ENCODE measurements at places on chromosomes 12 and 14.

- DNase-seq = peak; percentile 15
Measured at GRCh38 chr12:109264095-109264942, 44.8 kb downstream of the FOXN4 start.

- DNase-seq = peak; percentile 51
Measured at GRCh38 chr12:68932961-68933893, at the start of gene CPM. CPM (minus strand) TSS chr12:68933171; CDS start chr12:68932837, 334 bp downstream.

DNA sequence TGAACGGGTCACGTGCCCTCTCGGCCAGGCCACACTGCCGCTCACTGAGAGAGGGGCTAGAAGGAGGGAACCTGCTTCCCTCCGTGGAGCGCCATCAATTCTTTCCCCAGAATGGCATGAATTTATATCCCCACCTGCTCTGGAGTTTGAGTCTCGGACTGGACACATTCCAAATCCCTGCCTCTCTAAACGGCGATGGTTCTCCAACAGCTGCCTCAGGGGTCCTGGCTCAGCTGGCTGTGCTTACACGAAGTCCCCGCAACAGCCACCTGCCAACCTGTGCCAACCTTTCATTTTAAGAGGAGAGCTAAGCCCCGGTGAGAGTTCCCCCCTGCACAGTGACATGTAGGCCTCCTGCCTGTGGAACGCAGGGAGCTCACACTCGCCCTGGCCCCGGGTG is 73.2 kb downstream of the RIMBP2 start:
- DNase-seq = no peak

DNA sequence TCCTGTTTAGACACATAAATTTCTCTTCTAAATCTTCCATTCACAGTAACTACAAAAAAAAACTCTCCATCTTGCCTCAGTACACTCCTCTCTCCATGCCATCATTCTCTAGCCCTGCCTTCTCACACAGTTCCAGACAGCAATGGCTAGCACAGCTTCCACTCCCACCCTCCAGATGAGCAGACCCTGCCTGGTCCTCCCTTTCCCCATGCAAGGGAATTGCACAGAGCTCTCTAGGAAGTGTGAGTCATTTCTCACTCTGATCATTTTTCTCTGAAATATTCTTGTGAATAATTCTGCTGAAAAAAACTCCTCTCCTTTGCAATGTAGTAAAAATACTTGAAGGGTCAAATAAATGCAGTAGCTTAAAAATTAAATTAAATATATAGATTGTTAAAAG is 170.6 kb downstream of the BMP4 start:
- no peak for DNase-seq

- no peak for DNase-seq
Measured at GRCh38 chr12:3291939-3292338, 199.1 kb upstream of the PRMT8 start.

GRCh38 chr12:20099395-20100183 is 268.7 kb upstream of the PDE3A start:
- DNase-seq = no peak

Measured in T-helper 9 cell (primary cell).